SK-N-SH treated with all-trans-retinoic acid at 6 μM for 48 hours (cell line): ENCODE measurements at places on chromosomes 11 and 22.

GRCh38 chr11:112315057-112315720 is 54.5 kb upstream of the PLET1 start:
- no peak for ATAC-seq

DNA sequence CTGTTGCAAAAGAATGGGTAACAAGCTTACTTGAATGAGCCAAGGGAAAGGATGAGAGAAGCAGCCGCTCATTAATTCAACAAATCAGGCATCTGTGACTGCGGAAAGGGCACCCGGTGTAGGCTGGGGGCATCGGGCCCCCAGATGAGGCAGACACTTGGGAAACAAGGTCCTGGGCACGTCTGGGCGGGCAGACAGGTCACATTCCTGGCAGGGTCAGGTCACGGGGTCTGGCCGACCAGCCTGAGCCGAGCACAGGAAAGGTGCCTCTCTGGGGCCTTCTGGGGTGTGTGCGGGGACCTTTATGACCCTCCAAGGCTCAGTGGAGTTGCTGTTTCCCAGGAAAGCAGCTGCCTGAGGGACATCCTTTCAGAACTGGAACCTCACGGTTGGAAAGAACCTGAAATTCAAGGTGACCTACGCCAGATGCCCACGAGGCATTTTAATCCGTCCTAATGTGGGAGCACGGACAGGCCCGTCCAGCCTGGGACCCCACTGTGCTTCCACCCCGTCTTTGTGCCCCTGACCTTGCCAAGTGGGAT is 57.1 kb downstream of the ST14 start:
- ATAC-seq: no peak

DNA sequence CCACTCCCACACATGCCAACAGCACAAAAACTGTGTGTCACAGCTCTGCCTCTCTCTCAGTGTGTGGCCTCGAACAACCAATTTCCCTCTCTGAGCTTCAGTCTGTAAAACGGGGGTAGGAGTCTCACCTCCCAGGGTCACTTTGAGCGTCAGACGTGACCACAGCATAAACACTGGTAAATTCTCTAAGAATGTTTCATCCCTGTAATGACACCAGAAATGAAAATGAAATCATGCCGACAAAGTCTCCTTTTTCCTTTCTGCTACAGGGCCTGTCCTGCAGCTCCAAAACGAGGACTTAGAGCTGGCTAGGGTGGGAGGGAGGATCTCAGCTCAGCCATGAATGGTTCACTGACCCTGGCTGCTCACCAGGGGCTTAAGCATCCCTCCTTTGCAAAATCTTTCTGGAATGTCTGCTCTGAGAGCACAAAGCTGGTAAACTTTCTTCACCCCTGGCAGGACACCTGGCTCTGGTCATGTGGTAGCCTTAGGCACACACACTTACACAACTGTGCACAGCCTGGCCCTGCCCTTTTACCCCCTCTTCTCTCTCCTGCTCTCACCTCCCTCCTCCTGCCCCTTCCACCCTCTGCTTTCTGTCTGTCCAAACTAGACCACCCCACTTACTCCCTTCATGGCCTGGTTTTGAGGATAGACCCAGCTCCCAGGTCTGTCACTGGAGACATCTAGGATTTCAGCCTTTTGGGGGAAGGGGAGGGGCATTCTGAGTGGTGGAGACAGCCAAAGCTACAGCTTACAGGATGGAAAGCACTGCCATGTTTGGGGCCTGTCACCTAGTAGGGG is 12.3 kb upstream of the TSKU start:
- no peak for ATAC-seq

DNA sequence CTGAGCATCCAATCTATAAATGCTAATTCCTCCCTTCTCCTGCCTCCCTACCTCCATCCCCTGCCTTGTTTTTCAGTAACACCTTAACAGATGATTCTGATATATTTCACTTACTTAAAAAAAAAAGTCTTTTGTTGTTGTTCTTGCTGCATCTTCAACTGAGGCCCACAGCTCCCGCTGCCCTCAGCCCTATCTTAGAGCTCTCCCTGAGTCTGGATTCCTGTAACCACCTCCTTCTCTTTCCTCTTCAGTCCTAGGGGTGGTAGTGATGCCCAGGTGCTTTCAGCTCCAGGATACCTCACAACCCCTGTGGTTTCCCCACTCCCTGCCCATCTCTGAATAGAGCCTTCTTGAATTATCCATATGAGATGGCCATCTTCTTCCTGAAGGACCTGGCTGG is 3.7 kb upstream of the KCNE3 start:
- ATAC-seq: no peak

DNA sequence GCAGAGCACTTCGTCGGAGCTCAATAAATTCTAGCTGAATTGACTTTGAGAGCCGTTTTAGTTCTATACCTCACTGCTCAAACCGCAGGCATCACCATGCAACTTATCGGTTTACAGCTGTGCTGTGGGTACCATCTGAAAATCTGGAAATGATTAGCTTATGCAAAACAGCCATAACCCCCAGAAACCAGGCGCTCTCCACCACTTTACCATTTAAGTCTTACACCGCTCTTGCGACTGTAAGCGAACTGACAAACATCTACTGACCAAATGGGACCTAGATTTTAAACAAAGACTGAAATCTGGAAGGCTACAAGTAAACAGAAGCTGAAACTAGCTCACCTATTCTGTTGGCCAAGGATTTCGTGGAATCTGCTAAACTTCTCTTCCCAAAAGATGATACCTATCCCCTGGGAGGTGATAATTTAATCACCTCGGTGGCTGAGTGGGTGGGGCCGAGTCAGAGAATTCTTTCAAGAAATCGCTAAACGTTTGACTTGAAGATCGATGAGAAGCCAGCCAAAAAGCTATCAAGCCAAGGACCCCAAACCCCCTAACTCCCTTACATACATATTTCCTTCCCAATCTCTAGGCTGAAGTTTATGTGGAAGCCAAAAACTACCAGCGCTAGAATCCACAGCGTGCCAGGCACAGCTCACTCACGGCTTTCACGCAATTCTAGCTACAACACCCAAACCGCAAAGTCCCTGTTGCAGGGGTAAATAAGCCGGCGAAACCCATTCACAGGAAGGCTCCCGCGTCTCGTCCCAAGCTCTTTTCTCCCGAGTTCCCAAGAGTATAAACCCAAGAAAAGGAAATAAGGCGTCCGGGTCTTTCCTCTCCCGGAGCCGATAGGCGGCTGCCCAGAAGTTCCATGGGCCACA is 644 bp downstream of the SPTY2D1 start:
- peak; percentile 11; the same call in 1 of the 3 replicates for ATAC-seq

DNA sequence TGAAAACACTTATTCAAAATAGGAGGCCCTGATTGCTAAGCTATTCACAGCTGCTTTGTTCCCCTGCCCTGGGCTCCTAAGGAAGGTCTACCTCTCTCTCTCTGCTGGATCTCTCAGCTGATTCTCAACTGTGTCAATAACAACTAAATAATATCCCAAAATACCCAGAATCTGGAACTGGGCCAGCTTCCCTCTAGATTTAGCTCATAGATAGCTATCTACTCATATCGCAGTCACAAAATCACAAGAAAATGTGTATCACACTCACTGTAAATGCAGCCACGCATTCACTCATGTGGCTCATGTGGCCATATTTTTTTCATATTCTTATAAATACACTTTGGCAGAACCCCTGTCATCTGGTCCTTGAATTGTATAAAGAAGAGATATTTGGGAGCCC is 555.1 kb downstream of the OPCML start:
- no peak for ATAC-seq

DNA sequence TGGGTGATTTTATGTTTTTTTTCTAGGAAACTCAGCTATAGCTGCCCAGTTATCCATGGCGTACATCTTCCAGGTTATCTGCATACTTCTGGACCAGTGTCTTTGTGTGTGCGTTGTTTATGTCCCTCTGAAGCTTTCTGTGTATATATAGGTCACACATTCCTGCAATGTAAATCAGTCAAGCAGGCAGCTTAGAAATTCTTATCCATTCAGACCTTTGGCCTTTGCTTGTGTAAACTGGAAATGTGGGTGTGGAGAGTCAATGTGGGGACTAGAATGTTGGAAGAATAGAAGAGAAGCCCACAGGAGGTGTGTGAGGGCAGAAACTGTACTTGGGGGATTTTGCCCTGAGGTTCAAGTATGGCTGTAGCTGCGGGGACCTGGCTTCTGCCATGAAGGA is 51.7 kb downstream of the BARX2 start:
- no peak for ATAC-seq

GRCh38 chr22:42817556-42817955 is 39.5 kb downstream of the ARFGAP3 start:
- ATAC-seq: no peak

DNA sequence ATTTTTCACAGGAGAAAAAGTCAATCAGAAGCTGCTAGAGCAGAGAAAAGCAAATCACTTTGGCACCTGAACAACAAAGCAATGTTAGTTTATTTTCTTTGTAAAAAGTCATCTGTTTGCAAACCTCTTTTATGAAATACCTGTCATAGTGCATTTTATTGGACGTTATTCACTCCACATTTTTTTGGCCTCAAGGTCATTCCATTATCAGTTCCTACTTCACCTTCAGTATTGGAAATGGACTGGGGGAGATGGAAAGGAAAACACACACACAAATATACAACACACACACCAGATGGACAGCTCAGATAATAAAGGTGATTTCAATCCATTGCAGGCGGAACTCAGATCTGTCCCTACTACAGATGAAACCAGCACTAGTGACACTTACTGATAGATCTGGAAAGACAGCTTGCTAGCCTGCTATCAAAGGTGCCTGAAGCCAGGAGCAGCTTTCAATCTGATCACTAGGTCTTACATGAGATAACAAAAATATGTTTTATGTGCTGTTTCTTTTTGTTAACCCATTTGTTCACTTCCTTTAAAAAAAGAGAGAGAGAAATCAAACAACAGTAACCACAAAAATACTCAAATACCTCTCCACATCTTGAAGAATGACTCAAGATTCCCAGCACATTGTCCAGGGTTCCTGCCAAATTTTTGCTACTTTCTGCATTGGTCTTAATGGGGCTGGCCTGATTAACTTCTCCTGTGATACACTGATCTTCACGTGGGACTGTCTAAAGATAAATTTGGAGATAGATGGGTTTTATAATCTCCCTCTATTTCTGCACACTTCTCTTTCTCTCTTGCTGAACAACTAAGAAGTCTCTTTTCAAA is 844.3 kb upstream of the TENM4 start:
- ATAC-seq: no peak

GRCh38 chr11:94926271-94926625 is 47.1 kb downstream of the CWC15 start:
- peak; percentile 15 for ATAC-seq

DNA sequence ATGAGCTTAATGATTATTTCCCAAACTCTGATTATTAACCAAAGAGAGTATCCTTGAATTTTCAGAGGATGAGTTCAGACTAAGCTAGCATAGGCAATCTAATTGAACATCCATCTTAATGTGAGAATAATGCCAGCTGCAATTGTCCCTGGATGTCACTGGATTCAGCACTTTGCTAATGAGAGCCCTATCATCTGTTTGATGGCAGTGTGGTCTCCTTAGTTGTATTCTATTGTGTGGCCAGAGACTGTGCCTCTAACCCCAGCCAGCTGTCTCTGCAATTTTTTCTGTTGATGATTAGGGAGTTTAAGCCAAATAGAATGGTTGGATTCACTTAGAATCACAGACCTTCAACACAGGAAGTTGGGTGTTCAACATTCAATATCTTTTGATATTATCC is 1249.5 kb downstream of the FAM181B start:
- ATAC-seq: no peak

DNA sequence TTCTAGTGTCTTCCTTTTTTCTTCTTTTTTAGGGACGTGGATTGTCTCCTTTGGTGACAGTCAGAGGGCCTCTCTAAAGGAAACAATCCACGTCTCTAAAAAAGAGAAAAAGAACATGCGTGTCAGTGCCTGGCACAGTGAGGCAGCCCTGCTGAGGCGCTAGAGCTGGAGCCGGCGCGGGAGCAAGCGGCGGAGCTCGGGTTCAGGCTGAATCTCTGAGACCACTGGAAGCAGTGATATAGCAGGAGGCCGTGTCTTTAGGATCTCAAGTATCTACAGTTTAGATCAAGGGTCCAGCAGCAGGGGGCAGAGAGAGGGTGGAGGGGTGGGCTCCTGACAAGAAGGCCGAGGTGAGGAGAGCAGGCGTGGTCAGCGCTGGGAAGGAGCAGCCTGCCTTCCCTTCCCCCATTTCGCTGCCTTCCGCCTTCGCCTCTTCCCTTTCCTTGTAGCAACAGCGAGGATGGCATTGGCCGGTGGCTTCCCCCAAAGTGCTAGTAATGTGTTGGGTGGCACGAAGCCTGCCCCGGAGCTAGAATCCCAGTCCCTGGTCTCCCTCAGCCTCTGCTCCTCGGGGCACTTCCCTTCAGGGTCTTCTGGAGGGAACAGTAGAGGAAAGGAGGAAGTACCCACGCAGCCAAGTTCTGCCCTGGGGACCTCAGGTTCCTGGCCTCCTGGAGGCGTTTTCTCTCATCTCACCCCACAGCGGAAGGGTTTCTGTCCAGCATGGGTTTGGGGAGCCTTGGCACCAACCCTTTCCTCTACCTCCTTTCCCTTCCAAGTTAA is 28.2 kb upstream of the RAB1B start:
- no peak for ATAC-seq

- peak; percentile 69 for ATAC-seq
Measured at GRCh38 chr11:128146926-128147605, 440.3 kb downstream of the ETS1 start.

DNA sequence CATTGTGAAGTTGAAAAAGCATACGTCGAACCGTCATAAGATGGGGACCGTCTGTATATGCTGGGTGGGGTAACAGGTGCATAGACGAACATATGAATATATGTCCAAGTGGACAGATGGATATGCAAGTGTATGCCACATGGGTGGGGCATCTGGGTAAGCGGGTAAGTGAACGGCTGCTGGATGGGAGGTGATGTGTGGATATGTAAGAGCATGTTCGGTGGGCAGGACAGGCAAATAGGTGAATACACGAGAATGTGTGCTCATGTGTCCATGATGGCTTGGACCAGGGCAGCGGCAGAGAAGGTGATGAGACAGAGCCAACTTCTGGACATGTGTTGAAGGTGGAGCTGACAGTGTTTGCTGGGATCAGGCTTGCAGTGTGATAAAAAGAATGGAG is 12.0 kb downstream of the IFITM10 start:
- no peak for ATAC-seq

- ATAC-seq: no peak
Measured at GRCh38 chr22:47396105-47396504, 633.7 kb downstream of the TBC1D22A start.

DNA sequence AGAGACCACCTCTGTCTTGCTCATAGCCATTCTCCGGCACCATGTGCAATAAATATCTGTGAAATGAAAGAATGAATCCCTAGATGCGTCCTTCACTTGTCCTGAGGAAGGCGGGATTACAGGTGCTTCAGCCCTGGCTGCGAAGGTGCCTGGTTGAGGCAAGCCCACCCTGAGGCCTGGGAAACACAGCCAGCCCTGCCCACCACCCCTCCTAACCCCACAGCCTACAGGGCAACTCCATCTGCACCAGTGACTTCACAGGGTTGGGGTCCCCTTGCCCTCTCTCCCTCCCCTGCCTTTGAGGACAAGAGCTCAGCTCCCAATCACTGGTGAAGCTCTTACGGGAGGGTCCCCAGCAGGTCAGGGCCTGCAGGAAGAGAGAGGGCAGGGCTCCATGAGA is 17.5 kb upstream of the SCGB1A1 start:
- ATAC-seq: no peak

GRCh38 chr11:80700386-80700785 is 1259.6 kb upstream of the TENM4 start:
- no peak for ATAC-seq

GRCh38 chr11:63672936-63673539 is 1.9 kb upstream of the ATL3 start:
- ATAC-seq: no peak

GRCh38 chr11:31699066-31699465 is 112.1 kb downstream of the PAX6 start:
- no peak for ATAC-seq
